Motor neuron (in vitro differentiated cells): ENCODE measurements at places on chromosomes 13 and 19. TPM values are rescaled to one million over a fixed set of nuclear protein-coding genes. Genes with fewer than 3 reads are reported as not detected.

Gene ZNF611
- 10.3 and 12.0 TPM in 2 replicates for total RNA-seq

- ATAC-seq, result no peak
Observed at GRCh38 chr13:41610404-41610803, 153.1 kb downstream of the RGCC start.

DNA sequence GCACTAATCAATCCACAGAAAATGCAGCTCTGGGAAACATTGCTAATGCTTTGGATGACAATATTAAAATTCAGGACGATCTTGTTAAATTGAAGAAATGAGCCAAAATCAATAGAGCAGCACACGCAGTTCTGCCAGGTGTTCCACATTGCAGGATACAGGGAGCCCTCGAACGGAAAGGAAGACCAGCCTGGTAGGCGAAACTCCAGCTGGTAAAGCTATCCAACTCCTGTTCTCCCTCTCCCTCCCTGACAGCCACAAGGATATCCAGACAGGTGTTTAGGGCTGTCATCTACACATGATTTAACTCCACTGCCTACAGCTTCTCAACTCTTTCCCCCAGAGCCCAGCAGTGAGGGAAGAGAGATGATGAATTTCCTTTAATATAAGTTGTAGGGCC lies 67.7 kb downstream of the EPSTI1 start:
- no peak for ATAC-seq

DNA sequence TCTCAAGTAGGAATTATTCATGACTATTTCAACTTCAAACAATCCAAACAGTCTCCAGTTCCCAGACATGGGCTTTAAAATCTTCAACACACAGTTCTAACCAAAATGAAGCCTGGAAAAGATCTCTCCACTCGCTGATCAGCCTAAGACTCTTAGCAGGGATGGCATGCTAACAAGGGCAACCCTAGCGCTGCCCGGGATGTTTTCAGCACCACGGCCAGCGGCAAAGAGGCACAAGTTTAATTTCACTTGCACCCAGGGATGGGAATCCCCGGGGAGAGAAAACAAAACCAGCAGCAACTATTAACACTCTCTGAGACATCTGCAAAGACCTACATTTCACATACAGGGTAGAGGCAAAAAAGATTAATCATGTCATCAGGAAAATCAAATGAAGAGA lies 43.0 kb downstream of the CACNA1A start:
- no peak for ATAC-seq

DNA sequence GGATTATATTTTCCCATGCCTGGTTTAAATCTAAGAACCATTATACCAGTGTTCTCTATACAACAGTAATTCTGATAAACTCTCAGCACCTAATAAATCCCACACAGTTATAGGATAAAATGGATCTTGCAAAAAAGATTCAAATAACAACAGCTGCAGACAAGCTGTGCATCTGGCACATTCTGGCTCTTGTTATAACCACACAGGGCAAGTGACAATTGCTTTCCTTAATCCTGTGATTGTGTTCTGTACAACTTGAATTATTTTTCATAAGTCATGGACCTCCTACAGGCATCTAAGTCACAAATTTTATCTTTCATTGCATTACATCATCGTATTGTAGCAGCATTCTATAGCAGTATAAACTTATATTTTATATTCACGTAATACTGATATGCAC lies 948.3 kb downstream of the SLITRK1 start:
- ATAC-seq, result no peak

DNA sequence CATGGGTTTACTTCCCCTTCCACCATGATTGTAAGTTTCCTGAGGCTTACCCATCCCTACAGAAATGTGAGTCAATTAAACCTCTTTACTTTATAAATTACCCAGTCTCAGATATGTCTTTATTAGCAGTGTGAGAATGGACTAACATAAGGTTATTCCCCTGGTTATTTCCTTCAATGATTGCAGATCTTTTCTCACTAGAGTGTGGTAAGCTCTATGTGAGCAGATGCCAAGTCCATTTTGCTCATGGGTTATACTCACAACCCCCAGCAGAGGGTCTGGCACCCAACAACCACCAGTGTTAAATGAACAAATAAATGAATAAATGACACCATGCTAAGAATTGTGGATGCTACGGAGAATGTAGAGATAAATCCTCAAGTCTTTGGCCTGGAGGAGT lies 472.8 kb downstream of the LIG4 start:
- ATAC-seq, result no peak
